ENCODE measurements at places on chromosomes 13 and 19.

DNA sequence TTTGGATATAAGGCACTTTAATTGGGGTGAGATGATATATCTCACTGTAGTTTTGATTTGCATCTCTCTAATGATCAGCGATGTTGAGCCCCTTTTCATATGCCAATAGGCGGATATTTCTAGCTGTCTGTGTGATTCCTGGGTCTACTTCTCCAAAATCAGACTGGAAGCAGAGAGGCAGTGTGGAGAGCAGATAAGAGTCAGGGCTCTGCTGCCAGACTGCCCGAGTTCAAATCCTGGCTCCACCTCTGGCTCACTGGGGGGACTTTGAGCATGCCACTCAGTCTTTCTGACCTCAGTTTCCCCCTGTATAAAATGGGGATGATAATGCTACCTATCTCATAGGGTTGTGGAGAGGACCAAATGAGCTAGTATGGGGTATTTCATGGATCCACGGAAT, 24.0 kb upstream of the ACP7 start:
- DNase-seq, result no peak

DNA sequence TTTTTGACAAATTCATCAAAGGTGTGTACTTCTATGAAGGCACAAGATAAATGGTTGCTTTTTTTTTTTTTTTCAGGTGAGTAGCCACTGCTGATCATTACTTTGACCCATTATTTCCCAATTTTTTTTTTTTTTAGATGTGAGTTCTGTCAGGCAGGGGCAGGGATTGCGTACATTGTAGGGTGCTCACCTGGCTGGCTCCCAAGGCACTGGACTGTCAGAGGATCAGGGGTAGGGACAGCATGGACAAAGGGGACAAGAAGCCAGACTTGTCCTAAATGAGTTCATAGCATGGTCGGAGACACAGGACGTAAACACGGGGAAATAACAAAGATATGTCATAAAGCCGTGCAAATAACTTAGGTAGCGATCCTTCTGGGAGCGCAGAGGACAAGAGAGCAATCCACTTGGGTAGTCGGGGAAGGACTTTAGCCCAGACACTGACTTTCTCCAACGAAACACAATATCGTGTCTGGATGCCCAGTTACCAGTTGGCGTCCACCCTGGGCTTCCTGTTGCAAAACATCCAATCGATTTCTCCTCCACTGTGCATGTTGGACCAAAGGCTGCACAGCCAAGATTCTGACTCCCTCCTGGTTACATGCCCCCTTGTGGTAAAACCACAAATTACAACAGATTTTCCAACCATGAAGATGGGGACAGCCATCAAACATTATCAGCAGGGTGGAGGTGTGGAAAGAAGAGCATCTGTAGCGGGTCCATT, 27.5 kb upstream of the KATNAL1 start:
- DNase-seq, result no peak

GRCh38 chr13:65999411-65999810, 1230.7 kb downstream of the PCDH9 start:
- no peak for DNase-seq

DNA sequence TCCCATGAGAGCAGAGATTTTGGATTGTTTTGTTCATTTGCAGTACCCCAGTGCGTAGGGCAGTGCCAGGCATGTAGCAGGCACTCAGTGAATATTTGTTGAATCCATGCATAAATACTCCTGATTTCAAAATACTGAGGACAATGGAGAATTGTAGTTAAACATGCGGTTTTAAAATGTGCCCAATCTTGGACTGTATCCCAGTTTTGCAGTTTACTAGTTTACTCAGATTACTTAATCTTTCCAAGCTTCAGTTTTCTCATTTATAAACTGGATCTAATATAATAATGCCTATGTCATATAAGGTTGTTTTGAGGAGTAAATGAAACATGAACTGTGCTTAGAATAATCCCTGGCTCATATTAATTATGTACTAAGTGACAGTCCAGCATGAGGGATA, 39.0 kb downstream of the RCBTB2 start:
- DNase-seq, result no peak

GRCh38 chr13:28027071-28027470, 38.6 kb upstream of the URAD start:
- DNase-seq, result no peak

GRCh38 chr19:35162471-35163326, 8.2 kb downstream of the FXYD5 start:
- no peak for DNase-seq

DNA sequence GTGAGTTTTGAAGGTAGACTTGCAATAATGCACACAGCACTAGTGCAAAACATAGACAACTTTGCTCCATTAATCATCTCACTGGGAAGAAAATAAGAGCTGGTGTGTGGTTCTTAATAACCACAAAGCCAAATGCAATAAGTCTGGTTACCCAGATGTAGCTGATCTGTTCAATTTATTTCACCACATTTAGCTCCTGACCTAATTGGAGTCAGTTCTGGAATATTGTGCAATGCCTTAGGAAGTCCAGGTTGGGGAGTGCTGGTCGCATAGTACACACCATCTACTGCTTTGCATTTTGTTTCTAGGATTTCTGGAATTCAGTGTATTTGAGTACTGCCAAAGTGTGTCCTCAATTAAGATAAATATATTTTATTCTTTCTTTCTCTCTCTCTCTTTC, 483.3 kb upstream of the SPRY2 start:
- DNase-seq, result no peak

- DNase-seq, result no peak
Observed at GRCh38 chr19:1154731-1155351, 19.2 kb downstream of the SBNO2 start.

GRCh38 chr19:39236527-39236926, 8.3 kb downstream of the IFNL3 start:
- DNase-seq, result no peak

- DNase-seq, result no peak
Observed at GRCh38 chr13:40477623-40478608, 188.5 kb downstream of the FOXO1 start.

- DNase-seq, result no peak
Observed at GRCh38 chr13:43487461-43487860, 299.3 kb downstream of the ENOX1 start.

DNA sequence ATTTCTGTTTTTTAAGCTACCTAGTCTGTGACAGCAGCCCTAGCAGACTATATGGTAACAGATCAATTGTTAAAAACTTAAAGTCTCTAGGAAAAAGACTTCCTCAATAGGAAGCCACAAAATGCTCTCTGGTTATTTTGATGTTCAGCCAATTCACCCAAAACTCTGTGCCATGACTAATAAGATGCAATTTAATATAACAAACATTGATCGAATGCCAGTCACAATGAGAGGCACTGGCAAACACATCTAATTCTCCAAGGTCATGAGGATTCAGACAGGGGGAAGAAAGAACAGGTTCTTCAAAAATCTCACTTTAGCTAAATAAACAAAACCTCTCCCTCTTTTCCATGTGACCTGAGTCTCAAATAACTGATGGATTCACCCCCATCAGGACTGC, 107.5 kb downstream of the SUCLA2 start:
- no peak for DNase-seq

DNA sequence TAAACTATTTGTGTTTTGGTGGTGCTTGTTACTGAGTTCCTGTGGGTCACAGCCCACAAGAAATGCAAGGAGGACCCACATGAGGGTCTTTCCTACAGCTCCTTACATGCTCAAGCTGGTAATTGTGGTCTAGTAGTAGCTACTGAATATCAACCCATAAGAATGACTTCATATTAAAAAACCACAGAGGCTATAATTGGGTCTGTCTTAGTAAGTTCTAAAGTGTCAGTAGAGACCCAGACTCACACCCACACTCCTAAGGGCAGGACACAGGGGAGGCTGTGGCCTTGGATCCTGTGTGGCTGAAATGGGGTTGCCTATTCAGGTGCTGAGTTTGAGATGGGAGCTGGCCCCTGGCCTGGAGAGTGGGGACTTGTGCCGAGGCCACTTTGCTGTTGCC, 19.6 kb downstream of the TFDP1 start:
- no peak for DNase-seq

DNA sequence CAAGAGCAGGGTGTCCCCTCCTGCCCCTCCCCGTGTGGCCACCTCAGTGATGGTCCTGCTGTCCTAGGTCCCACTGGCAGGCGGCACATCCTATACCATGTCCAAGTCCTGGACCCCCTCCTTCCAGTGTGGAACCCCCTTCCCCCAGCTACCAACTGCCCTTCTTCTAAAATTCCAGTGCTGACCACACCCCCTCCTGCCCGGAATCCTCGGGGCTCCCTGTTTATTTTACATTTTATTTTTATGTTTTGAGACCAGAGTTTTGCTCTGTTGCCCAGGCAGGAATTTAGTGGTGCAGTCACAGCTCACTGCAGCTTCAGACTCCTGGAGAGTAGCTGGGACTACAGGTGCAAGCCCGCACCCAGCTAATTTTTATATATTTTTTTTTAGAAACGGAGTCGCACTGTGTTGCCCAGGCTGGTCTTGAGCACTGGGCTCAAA, 945 bp upstream of the CPAMD8 start:
- no peak for DNase-seq

- no peak for DNase-seq
Observed at GRCh38 chr19:21590867-21591266, 85.5 kb downstream of the ZNF429 start.

DNA sequence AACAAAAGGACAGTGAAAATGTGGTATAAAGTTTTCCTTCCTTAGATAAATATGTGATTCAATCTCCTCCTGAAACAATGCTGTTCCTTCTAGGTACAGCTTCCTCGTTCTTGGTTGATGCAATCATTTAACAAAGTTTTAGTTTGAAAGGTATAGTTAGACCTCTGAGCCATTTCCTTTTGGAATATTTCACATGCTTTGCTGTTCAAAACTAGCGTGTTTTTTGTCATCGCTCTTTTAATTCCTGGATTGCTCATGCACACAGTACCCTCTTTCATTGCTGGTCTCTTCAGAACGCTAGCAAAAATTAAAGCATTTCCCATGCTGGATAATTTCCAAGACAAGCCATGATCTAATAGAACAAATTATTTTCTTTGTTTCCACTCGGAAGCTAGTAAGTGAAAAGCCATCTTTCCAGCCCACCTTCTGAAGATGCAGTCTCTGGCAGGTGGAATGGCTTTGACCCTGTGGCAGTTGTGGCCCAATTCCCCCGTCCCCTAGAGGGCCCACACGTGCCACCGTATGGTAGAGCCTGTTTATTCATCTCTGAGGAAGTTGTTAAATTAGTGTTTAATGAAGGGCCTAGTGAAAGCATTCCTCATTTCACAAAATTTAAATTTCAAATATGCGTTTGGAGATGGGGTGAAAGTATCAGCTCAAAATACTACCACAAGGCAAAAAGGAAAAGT, 1040.6 kb upstream of the SLC10A2 start:
- no peak for DNase-seq

DNA sequence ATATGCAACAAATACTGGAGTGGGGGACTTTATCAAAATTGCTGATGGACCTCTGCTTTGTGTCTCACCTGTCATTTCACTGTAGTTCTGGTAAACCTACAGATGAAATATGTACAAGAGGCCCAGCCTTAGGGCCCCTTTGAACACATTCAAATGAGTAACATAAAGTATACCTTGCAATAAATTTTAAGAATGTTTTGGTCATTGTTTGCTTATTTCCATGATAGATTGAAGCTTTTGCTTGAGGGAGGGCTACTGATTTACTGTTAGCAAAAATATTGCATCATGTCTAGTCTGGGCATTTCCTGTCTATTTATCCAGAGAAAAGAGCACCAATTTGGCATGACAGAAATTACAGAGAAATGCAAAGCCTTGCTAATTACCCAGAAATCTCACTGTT, 705.5 kb upstream of the PCDH9 start:
- no peak for DNase-seq

GRCh38 chr13:50762969-50763567, 80.4 kb downstream of the DLEU7 start:
- DNase-seq, result no peak

DNA sequence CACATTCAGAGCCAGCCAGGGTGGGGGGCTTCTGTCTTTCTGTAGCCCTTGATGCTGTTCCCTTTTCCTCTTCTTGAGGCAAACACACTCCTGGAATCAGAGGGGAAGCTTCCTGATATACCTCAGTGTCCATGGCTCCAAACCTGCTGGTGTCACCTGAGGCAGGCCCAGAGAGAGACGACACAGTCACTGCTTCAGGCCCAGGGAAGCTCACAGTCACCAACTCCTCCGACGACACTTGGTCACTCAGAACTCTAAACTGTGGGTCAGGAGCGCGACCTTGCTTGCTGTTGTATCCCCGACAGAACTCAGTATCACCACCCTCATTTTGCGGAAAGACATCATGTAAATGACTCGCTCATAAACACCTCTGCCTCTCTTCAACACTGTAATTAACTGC, 1.1 kb downstream of the ATP13A1 start:
- DNase-seq, result no peak

DNA sequence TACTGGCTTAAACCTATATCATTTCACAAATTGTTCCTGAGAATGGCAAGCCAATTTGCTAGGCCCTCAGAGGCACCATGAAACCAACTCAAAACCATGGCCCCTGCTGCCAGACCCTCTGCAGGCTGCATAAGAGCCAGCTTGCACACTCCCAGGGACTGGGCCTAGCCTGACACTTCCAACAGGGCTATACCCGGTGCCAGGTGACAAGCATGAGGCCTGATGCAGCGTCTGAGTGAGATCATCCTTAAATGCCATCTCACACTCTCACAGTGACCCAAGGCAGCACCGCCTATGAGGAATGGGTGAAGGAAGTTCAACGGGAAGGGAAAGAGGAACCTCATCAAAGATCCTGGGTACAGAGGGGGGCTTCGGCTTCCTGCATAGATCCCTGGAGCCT, 65.6 kb downstream of the C13orf42 start:
- no peak for DNase-seq

GRCh38 chr19:4044990-4045465, 21.7 kb downstream of the ZBTB7A start:
- DNase-seq, result no peak

DNA sequence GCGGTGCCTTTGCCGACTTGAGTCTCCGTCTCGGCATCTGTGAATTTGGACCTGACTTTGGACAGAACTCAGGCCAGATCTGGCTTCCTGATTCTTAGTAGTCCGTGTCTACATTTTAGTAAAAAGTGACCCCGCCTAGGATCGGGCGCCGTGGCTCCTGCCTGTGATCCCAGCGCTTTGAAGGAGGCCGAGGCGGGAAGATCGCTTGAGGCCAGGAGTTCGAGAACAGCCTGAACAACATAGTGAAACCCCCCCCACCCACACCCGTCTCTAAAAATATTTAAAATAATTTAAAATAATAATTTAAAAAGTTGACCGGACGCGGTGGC, 849 bp upstream of the TCF3 start:
- no peak for DNase-seq

DNA sequence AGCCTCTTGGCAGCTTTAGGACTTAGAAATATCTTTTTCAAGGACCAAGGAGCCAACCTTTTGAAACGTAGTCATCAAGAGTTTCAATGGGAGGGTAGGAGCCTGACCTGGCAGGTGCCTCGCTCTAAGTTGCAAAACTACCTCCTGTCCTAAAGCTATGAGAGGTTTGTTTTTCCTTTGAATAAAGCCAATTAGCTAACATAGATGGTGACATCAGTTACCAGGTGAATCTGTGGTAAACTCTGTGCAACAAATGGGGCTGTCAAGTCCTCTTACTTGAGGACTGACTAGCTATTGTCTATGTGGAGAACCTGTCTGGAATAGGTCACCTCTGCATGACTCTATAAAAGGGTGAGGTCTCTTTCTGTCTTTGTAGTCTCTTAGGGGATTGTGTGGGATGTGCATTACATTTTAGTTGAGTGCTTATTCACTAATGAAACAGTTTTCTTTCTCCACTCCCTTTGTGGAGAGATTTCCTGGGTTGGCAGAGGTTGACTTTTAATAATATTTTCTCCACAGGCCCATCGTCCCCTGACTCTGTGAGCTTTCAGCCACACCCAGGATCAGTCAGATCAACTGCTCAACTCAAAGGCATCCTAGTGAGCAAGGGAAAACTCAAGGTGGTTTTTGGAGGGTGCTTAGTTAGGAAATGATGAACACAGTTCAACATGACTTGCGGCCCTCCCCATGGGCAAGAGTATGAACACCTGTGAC, 9.9 kb downstream of the ARL11 start:
- no peak for DNase-seq
